ENCODE measurements at places on chromosomes 16 and 17. TPM values are rescaled to one million over a fixed set of nuclear protein-coding genes. Genes with fewer than 3 reads are reported as not detected.

DNA sequence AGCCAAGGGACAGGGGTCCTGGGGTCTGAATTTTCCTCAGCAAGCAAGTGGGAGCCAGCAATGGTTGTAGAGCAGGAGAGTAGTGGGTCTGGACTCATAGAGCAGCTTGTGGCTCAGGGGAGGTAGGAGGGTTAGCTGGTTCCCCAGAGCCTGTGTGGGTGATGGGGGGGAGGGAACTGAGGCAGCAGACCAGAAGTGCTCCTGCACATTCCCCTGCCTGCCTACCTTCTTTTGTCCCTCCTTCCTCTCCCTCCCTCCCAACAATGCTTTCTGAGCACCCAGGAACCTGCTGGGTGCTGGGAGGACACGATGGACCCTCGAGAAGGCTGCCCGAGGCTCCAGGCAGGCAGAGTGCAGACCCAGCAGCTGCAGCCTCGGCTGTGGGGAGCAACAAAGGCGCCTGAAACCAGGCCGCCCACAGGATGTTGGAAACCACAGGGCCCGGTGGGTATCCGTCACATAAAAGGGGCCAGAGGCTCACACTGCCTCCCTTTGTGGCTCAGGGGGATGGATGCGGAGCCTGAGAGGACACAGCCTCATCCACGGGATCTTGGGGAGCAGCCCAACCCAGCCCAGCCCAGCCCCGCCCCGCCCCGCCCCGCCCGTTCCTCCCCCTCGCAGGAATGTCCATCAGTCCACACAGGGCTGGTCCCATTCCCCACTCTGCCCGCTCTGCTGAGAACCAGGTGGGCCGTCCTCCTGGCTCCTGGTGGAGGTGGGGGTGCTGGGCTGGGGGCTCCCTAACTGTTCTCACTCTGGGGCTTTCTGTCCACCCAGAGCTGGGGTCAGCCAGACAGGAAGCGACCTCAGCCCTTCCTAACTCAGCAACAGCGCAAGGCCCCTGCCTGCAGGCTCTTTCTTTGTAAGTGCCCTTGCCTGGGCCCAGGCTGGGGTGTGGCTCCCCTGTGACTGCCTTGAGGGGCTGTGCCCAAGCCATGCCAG, 1.7 kb upstream of the NLRC3 start:
- no peak for DNase-seq

TVP23A gene
- polyA plus RNA-seq, result 0.03 TPM

- no peak for DNase-seq
Measured at GRCh38 chr16:80046848-80047247, 446.3 kb upstream of the MAF start.

- no peak for DNase-seq
Measured at GRCh38 chr16:22743401-22743800, 70.6 kb upstream of the HS3ST2 start.

SYCE1L gene
- polyA plus RNA-seq, result 8.0 TPM

DNA sequence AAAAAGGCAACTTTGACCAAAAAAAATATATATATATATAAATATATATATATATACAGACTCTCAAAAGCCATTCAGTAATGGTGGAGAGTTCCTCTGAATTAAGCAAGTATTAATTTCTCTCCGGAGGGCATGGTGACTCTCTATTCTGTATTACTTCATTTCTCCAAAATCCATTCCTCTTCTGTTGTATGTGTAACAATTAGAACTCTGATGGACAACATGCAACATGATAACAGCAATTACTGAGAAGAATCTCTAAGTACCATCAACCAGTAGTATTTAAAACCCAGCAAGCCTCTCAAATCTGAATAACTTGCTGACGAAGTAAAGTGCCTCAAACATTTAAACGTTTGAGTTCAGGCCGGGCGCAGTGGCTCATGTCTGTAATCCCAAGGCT, 2.3 kb downstream of the GRB2 start:
- no peak for DNase-seq

- no peak for DNase-seq
Measured at GRCh38 chr16:68147444-68147843, 62.3 kb downstream of the NFATC3 start.

GRCh38 chr17:40796846-40797245, 2.9 kb downstream of the KRT28 start:
- no peak for DNase-seq

DNA sequence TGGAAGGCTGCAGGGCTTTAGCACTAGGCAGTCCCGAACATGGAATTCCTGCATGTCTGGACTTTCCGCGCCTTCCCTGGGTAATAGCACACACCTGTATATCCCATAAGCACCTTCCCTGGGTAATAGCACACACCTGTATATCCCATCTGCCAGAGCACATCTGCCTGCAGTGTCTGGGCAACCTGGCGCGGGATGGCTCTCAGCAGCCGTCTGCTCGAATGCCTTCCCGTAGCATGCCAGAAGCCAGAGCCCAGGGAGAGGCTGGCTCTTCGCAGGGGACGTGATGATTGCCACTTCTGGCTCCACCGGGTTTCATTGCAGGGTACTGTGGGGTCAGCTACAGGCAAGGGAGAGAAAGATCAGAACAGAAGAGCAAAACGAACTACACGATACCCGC, 21.3 kb downstream of the MBTPS1 start:
- DNase-seq, result no peak

GRCh38 chr16:73280388-73280787, 232.5 kb upstream of the ZFHX3 start:
- no peak for DNase-seq

DNA sequence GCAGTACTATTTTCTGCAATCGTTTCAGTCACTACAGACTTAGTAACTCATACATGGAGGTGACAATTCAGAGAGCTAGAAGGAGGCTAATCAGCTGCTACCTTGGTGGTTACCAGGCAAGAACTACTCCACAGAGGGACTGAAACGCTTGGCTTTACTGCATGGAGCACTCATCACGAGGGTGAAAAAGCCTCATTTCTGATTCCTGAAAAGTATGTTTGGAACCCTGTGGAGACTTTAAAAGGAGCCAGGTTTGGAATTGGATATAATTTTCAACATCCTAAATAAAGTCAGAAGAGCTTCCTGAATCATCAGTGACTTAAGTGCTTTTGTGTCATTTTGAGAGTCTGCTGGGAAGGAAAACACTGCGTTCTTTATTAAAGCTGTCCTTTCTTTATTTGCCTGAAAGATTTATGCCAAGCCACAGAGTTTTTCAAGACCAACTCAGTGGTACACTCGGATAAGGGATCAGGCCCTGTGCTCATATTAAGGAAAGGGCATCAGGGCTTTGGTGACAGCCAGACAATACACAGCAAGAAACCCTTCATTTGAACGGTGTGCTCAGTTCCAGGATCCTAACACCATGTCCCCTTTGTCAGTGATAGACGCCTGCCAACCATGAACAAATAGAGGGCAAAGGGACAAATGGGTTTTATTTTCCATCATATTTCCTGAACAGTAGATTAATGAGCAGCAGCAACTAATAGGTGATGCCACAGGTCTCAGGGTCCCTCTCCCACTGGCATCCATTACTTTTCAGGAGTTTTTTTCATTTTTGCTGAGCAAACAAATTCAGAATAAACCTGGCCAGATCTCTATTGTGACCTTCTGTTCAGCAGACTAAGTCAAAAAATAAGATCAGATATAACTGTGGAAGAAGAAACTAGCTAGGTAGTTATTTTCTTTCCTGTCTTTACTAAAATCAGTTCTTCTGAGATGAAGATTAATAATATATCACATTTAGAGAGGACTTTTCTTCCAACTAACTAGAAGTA, 80.5 kb upstream of the CLEC18B start:
- DNase-seq, result no peak

- no peak for DNase-seq
Measured at GRCh38 chr16:2471016-2471652, at the start of gene NTN3. Gene NTN3, plus strand, starts transcription at chr16:2471297. Its CDS starts 405 bp downstream, at chr16:2471702.

DNA sequence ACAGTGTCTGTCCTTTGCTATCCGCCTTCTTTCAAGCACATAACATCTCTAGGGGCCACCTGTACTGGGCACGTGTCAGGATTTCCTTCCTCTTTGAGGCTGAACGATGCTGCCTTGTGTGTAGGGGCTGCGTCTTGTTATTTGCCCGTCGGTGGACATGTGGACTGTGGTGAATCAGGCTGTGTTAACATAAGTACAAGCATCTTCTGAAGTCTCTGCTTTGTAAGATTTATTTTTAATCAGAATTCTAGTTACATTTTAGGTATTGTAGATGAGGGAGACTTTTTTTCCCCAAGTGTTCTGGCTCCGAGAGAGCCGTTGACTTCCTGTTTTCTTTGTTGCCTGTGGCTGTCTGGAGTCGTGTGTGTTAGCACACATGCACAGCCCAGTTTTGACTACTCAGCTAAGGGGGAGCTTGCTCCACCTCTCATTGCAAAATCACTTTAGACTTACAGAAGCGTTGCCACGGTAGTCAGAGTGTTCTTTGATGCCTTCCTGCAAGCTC, 26.1 kb downstream of the SPG7 start:
- DNase-seq, result no peak

STARD3 gene
- polyA plus RNA-seq, result 56.1 TPM

PIMREG gene
- 26.8 TPM for polyA plus RNA-seq

GRCh38 chr16:49003022-49003421, 278.6 kb downstream of the CBLN1 start:
- DNase-seq, result no peak

- no peak for DNase-seq
Measured at GRCh38 chr16:57409870-57410587, 5.5 kb downstream of the CCL17 start.

MAP2K6 gene
- polyA plus RNA-seq, result 24.1 TPM

Measured in A549 (cell line).